Pons (tissue), 1 donor: ENCODE measurements at places on chromosomes 7 and 10.

GRCh38 chr7:1260244-1260635 lies 27.6 kb downstream of the UNCX start:
- no peak for DNase-seq

DNA sequence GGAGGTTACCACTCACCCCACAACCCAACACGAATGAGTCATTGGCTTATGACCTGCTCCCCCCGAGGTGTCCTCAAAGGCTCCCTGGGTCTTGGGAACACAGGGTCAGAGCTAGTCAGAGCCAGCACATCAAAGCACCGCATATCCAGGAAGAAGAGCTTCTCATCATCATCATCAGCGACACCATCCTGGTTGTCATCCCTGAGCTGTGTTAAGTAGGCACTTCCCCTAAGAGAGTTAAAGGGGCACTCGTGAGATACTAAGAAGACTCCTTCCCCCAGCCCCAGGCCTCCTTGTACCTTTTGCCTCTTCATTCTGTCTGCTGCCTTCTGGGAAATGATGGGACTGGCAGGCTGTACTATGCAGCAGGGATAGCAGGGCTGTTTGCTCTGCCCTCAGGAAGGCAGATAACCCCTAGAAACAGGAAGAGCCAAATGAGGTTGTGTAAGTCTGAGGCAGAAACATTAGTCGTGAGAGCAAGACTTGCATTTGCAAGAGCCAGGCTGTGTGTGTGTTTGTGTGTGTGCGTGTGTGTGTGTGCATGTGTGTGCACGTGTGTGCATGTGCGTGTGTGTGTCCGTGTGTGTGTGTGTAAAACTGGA lies 11.1 kb upstream of the CPA1 start:
- DNase-seq: no peak

DNA sequence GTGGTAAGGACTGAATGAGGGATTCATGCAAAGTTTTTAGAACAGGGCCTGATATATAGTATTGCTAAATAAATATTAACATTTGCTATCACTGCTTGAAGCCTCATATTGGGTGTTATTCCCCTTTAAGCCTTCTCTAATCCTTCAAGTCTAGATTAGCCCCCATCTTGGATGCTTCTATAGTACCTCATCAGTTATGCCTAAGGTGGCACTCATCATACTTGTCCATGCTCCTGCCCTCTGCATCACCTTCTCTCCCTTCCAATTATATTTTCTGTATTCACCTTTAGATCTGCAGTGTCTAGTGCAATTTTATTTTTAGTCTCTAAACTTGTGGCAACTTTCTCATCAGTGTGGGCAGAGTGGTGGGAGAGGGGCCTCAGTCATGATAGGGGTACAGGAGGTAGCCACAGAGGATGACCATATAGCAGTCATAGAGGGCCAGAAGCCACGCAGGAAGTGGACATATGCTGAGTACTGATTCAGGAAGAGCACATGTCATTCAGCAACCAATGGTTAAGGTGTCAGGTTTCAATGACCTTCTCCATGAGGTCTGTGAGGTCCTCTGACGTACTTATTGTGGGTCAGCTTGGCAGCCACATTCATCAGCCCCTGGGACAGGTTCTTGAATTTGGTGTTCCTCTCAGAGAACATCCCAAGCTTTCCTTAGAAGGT lies 2.5 kb downstream of the ENTPD1 start:
- no peak for DNase-seq

DNA sequence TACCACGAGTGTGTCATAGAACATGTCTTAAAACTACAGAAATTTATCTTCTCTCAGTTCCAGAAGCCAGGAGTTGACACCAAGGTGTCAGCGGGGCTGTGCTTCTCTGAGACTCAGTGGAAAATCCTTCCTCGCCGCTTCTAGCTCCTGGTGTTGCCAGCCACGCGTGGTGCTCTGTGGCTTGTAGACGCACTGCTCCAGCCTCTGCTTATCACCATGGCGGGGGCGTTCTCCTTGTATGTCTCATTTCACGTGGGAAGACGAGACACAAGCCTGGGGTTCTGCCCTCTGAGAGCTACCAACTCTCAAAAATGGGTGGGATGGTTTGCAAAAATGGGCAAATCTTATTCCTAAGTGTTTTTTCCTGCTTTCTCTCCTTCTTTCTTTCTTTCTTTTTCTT lies 11.0 kb upstream of the GALNTL5 start:
- DNase-seq: no peak

DNA sequence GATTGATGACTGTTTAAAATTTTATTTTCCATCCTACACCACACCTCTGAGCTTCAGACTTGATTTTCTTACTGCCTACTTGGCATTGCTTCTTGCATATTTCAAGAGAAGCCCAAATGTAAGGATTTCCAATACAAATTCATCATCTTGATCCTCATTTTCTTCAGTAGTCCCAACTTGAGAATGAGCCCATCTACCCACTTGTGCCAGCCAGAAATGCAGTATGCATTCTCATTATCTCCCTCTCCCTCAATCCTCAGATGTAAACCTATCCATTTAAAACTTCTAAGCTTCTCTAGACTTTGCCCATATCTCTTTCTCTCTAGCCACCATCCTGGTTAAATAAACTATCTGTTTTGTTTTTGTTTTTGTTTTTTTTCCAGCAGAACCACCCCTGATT lies 22.4 kb upstream of the EGFR start:
- DNase-seq: no peak
